ENCODE measurements at places on chromosomes 3 and 15.

DNA sequence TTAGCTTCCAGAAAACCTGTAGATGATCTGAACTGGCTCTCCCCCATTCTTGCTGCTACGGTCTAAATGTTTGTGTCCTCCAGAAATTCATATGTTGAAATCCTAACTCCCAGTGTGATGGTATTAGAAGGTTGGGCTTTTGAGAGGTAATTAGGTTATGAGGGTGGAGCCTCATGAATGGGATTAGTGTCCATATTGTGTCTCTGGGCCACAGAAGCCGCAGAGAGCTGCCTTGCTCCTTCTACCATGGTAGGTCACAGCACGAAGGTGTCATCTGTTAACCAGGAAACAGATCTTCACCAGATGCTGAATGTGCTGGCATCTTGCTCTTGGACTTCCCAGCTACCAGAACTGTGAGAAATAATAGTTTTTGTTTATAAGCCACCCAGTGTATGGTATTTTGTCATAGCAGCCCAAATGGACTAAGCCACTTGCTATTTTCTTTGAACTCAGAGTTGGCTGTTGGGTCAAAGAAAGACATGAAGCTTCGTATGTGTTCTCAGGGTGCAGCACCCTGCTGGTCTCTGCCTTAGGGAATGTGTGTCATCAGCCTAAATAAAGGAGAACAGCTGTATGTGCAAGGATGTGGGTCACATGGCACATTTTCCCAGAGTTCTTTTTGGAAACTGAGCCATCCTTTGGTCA is 317.5 kb upstream of the SLCO3A1 start:
- no peaks in the 10 kb centered on the region for H3K27me3 ChIP-seq
- H3K27ac ChIP-seq = no peak overlapping the region
- H3K4me1 ChIP-seq = no peaks in the 10 kb centered on the region
- H3K36me3 ChIP-seq = no peaks in the 10 kb centered on the region

GRCh38 chr15:75025107-75025506 is 1.7 kb downstream of the PPCDC start:
- H3K4me3 ChIP-seq = peak overlapping the region; percentile 92
- peak overlapping the region; percentile 98 for H3K27ac ChIP-seq

DNA sequence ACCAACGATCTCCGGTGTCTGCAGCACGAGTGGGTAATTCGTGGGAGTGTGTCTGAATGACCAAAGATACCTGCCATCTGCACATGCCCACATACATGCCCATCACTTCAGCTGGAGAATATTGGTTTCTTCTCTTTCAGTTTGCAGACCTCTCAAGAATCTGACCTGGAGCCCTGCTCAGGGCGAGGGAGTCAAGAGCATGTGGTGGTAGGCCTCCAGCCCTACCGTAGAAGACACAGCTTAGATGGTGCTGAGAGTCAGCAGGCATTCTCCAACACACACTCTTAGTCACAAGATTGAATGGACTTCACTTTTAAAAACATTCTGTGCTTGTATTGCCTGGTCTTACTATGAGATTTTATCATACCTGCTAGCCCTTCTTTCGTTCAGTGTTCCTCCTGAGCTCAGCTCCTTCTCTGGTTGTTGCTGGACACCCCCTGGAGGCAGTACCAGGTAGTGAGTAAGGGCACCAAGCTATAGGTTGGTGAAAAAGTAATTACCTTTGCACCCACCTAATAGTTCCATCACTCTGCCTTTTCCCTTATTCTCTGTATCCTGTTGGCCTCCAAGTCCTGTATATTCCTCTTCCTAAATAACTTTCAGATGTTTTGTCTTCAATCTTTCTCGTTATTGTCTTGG is 252.0 kb downstream of the CACNA2D3 start:
- no peaks in the 10 kb centered on the region for H3K36me3 ChIP-seq
- ATAC-seq = no peak
- no peaks in the 10 kb centered on the region for H3K4me1 ChIP-seq
- no peak overlapping the region for H3K4me3 ChIP-seq
- H3K27me3 ChIP-seq = peaks cover 22% of the 10 kb centered on the region

DNA sequence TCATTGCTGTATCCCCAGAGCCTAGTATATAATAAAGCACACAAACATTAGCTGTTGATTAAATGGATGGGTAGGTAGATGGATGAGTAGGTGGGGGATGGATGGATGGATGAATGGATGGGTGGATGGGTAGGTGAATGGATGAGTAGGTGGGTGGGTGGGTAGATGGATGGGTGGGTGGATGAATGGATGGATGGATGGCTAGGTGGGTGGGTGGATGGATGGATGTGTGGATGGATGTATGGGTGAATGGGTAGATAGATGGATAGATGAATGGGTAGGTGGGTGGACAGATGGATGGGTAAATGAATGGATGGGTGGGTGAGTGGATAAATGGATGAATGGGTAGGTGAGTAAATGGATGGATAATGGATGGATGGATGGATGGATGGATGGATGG is 30.2 kb upstream of the NSMCE3 start:
- ATAC-seq = no peak
- H3K36me3 ChIP-seq = no peaks in the 10 kb centered on the region
- H3K4me1 ChIP-seq = no peaks in the 10 kb centered on the region
- H3K4me3 ChIP-seq = no peak overlapping the region

- no peaks in the 10 kb centered on the region for H3K27me3 ChIP-seq
- H3K27ac ChIP-seq = no peak overlapping the region
- no peaks in the 10 kb centered on the region for H3K36me3 ChIP-seq
- no peak overlapping the region for H3K4me3 ChIP-seq
These were observed 70.2 kb downstream of the EFCAB12 start for GRCh38 chr3:129358177-129358771.

DNA sequence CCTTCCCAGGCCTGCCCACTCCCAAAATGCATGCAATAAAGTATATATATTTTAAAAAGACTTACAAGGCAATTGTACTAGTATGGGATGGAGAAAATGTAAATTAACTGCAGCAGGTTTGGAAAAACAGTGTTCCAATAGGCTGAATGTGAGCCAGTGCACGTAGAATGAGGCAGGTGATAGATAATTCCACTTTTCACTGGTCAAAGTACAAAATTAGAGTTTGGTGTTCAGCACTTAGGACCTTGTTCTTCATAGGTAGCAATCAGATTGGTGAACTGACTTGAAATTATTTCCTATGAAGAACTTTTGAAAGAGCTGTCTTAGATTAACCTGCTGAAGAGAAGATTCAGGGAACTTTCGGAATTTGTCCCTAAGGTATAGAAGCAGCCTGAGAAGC is 1.9 kb downstream of the WDR48 start:
- H3K4me1 ChIP-seq = peaks cover 35% of the 10 kb centered on the region
- ATAC-seq = no peak
- peaks cover 19% of the 10 kb centered on the region for H3K36me3 ChIP-seq
- no peak overlapping the region for H3K27ac ChIP-seq
- peak overlapping the region; percentile 93 for H3K4me3 ChIP-seq

- H3K27me3 ChIP-seq = no peaks in the 10 kb centered on the region
- peak overlapping the region; percentile 11 for H3K27ac ChIP-seq
- no peak overlapping the region for H3K4me3 ChIP-seq
- ATAC-seq = no peak
- peaks cover 44% of the 10 kb centered on the region for H3K4me1 ChIP-seq
These were observed 160.4 kb upstream of the SLC2A2 start for GRCh38 chr3:171186817-171187500.

- H3K36me3 ChIP-seq = no peaks in the 10 kb centered on the region
- peaks cover 21% of the 10 kb centered on the region for H3K27me3 ChIP-seq
- ATAC-seq = no peak
- H3K4me3 ChIP-seq = no peak overlapping the region
- H3K4me1 ChIP-seq = no peaks in the 10 kb centered on the region
These were observed 10.9 kb downstream of the EID1 start for GRCh38 chr15:48888836-48889235.

DNA sequence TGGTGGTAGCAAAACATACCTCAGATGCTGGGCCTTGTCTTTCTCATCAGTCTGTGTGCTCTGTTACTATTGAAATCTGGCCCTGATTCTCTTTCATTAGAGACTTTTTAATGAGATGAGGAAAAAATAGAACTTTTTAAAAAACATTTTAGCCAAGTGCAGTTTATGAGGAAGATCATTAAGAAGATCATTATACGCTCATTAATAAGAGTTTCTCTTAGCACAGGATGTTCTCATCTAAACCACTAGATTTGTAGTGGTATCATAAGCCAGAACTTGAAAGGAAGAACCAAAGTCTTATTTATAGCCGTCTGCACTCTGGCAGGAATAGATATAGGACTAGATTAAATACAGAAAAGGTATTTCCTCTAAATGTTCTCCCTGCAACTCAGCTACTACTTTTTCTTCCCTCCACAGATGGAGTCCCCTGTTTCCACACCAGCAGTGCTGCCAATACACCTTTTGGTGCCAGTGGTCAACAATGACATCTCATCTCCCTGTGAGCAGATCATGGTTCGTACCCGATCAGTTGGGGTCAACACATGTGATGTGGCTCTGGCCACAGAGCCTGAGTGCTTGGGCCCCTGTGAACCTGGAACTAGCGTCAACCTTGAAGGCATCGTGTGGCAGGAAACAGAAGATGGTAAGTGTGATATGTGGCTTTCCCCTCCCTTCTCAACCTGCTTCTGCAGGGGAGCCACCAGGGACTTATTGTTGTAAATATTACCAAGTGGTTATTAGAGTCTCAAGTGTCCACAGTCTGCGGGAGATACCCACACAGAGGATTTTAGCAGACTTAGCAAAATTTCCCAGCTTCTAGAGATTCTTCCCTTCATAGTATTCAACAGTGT is 152.8 kb downstream of the RBPMS2 start:
- H3K36me3 ChIP-seq = peaks cover 19% of the 10 kb centered on the region
- peak; percentile 72 for ATAC-seq
- no peaks in the 10 kb centered on the region for H3K27me3 ChIP-seq
- H3K4me3 ChIP-seq = peak overlapping the region; percentile 63

GRCh38 chr3:123239756-123240155 is 38.0 kb downstream of the SEC22A start:
- H3K27ac ChIP-seq = peak overlapping the region; percentile 23
- no peaks in the 10 kb centered on the region for H3K27me3 ChIP-seq
- peaks cover 6% of the 10 kb centered on the region for H3K4me1 ChIP-seq
- no peak overlapping the region for H3K4me3 ChIP-seq

GRCh38 chr3:62525281-62525680 is 151.9 kb upstream of the FEZF2 start:
- no peak overlapping the region for H3K4me3 ChIP-seq
- H3K4me1 ChIP-seq = no peaks in the 10 kb centered on the region
- no peak for ATAC-seq
- peaks cover 7% of the 10 kb centered on the region for H3K27me3 ChIP-seq

DNA sequence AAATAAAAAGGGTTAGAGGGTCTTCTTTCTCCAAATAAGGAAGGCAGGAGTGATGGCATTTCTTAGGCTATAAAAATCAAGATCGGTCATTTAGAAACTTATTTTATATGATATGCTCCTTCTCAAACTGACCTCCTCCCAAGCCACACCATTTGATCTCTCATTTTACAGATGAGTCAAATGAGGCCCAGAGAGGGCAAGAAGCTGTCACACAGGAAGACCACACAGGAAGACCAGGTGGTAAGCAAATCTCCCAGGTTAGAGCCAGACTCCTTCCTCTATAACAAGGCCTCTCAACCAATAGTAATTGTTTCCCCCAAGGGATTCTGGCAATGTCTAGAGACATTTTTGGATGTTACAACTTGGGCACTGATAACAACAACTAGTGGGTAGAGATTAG is 13.8 kb downstream of the TLE3 start:
- peaks cover 55% of the 10 kb centered on the region for H3K4me1 ChIP-seq
- ATAC-seq = peak; percentile 94
- peaks cover 100% of the 10 kb centered on the region for H3K36me3 ChIP-seq
- H3K27ac ChIP-seq = peak overlapping the region; percentile 68

DNA sequence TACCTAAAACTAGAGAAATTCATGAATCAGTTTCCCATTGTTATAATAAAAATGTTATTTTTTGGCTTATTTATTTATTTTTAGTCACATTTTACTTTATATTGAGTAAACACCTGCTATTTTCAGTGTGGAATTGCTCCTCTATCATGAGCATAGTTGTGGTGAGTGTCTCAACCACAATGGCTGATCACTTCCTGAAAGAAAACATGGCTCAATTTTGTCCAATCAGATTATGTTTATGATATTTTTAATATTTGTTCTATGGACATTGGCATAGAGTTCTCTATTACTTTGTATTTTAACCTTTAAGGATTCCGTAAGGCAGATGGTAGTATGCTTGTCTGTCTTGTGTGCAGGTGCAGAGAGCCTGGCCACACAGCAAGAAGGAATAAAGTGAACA is 16.2 kb upstream of the GRM7 start:
- H3K27ac ChIP-seq = no peak overlapping the region
- H3K4me3 ChIP-seq = no peak overlapping the region
- ATAC-seq = no peak
- H3K4me1 ChIP-seq = no peaks in the 10 kb centered on the region
- no peaks in the 10 kb centered on the region for H3K27me3 ChIP-seq
- H3K36me3 ChIP-seq = no peaks in the 10 kb centered on the region

GRCh38 chr3:1495466-1495865 is 402.6 kb downstream of the CNTN6 start:
- no peak for ATAC-seq
- no peak overlapping the region for H3K4me3 ChIP-seq
- no peaks in the 10 kb centered on the region for H3K36me3 ChIP-seq
- no peak overlapping the region for H3K27ac ChIP-seq
- no peaks in the 10 kb centered on the region for H3K27me3 ChIP-seq

- peaks cover 20% of the 10 kb centered on the region for H3K4me1 ChIP-seq
- peaks cover 85% of the 10 kb centered on the region for H3K36me3 ChIP-seq
- no peak overlapping the region for H3K4me3 ChIP-seq
- H3K27me3 ChIP-seq = no peaks in the 10 kb centered on the region
- H3K27ac ChIP-seq = no peak overlapping the region
These were observed 19.0 kb downstream of the PCYT1A start for GRCh38 chr3:196268284-196269163.

GRCh38 chr3:126117212-126117611 is 33.3 kb upstream of the SLC41A3 start:
- H3K36me3 ChIP-seq = no peaks in the 10 kb centered on the region
- H3K4me3 ChIP-seq = no peak overlapping the region
- no peak for ATAC-seq
- peaks cover 10% of the 10 kb centered on the region for H3K27me3 ChIP-seq
- H3K4me1 ChIP-seq = no peaks in the 10 kb centered on the region
- H3K27ac ChIP-seq = no peak overlapping the region
